ENCODE measurements at places on chromosomes 5 and 9. TPM values are rescaled to one million over a fixed set of nuclear protein-coding genes. Genes with fewer than 3 reads are reported as not detected.

CCL28 gene
- total RNA-seq = 3.0 TPM

RECK gene
- total RNA-seq = 34.1 TPM

DNA sequence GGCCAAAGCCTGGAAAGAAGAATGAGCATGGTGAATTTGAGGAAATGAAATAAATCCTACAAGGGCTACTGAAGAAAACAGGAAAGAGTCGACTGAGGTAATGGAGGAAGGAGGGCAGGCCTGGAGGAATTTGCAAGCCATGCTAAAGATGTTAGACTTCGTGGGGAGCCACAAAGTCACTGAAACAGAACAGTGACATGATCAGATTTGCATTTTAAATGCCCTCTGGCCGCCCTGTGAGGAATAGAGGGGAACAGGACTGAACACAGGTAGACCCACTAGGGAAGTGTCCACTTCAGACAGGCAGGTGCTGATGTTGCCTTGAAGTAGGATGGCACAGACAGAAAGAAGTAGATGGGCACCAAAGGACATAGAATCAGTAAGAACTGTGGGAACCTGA lies 42.8 kb upstream of the RLN1 start:
- DNase-seq = no peak

- no peak for DNase-seq
Measured at GRCh38 chr5:72645064-72645846, 138.0 kb upstream of the ZNF366 start.

- no peak for DNase-seq
Measured at GRCh38 chr9:129344641-129345495, 166.8 kb upstream of the IER5L start.

- no peak for DNase-seq
Measured at GRCh38 chr5:123278284-123278683, 144.9 kb downstream of the CEP120 start.

DNA sequence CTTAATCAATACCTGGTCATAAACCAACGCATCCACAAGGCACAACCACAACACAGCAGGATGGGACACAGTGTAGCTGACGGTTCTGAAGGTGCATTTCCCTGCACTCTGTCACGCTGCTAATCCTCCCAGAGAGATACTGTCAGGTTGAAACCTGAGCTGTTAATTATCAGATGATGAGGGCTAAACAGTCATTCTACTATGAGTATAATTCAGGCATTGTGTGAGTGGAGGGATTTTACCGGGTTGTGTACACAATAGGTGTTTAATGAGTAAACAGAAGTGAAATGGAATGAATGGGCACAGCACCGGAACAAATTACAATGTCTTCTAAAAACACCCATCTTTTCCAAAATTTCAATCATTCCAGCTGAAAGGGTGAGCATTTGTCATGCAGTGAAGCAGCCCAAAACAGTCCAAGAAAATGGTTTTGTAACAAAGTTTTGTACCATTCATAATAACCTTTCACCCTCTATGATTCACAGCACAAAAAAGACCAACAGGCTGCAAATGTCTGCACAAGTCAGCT lies 71.5 kb downstream of the ABCA1 start:
- no peak for DNase-seq

DNA sequence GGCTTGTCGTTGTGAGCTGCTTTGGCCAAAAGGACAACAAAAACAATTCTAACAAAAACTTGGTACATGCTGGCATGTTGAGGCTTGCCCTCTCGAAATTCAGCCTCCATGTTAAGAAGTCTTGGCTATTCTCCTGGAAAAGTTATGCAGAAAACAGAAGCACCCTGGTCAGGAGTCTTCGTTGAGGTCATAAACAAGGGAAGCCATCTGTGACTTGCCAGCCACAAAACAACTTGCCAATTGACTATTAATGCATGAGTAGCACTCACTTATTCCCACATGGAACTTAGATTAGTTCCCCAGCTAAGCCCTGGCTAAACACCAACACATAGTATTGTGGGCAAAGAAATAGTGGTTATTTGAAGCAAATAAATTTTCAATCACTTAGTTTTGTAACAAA lies 521.0 kb upstream of the CHD1 start:
- DNase-seq = no peak

All from aorta (tissue), 5 donors.